ENCODE measurements at places on chromosomes 3 and 15.

DNA sequence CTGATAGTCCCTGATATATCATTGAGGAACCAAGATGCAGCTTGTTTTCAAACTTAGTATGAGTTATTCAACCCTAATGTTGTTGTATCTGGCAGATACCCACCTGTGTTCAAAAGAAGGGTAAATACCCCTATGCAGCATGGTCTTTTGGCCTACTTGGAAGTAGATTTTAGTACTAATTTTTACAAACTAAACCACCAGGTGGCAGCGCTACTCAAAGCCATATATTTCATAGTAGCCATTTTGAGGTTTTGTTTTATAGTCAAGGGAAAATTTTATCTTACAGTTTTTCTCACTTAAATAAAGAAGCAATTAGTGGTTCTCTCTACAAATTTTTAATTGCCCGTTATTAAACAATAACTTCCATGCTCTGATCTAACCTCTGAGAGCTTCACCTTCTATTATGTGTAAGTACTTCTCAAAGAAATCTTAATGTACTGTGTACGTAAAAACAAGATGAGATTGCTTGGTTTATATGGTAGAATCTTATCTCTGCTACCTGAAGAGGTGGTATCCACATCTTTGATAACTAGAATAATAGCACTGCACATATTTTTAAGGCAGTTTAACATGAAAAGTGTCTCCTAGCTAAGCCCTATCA, 31.5 kb upstream of the MLF1 start:
- no peak for DNase-seq

DNA sequence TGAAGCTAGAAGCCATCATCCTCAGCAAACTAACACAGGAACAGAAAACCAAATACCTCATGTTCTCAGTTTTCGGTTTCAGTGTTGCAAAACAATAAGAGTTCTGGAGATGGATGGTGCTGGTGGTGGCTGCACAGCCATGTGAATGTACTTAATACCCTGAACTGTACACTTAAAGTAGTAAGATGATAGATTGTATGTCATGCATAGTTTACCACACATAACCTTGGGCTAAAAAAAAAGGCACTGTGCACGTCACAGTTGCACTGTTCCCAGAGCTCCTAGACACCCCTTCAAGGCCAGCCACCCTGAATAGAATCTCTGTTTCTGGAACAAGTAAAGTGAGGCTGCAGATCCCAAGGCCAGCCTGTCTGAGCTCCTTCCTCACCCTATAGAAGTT, 243.3 kb upstream of the IGF1R start:
- no peak for DNase-seq

- no peak for DNase-seq
Observed at GRCh38 chr3:62898530-62899496, 23.6 kb upstream of the CADPS start.

DNA sequence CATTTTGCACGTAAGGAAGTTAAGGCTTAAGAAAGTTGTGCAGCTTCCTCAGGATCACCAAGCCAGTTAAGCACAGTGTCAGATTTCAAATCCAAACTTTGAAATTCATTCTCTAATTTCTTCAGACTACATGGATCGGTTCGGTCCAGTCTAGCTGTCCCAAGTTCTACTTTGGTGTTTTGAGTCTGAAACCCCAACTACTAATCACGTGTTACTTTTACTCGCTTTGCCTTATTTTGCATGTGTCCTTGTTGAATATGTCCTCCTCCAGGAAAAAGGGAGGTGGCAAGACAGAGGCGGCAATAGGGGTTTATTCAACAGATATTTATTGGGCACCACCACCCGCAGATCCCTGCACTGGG, 522 bp upstream of the GXYLT2 start:
- no peak for DNase-seq

DNA sequence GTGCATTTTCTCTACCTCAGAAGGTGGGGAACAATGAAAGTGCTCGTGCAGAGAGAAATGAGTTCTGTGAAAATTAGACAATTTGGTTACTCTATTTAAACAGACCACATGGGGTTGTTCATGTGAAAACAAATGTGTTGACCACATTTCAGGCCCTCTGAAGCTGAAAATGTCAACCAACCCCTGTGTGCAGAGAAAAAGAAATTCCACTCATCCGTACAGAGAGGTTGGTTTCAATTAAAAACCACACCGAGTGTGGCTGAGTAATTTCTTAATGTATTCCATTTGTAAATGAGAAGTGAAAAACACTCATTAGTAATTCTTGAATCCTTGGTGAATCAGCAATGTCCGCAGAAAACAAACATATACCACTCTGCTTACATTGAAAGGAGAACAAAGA, 46.9 kb upstream of the SLC7A14 start:
- DNase-seq: no peak

GRCh38 chr15:93110502-93111040, 21.6 kb upstream of the RGMA start:
- no peak for DNase-seq

Measured in stimulated activated CD4-positive, alpha-beta T cell treated with anti-CD3 and anti-CD28 coated beads, Interleukin-15, amount 100 ng/mL, for 1 hour (primary cell).